ENCODE measurements at places on chromosomes 3 and 15.

GRCh38 chr3:64369390-64369789 is 144.1 kb upstream of the PRICKLE2 start:
- DNase-seq = no peak

- no peak for DNase-seq
Observed at GRCh38 chr3:111035902-111036301, 35.7 kb upstream of the NECTIN3 start.

DNA sequence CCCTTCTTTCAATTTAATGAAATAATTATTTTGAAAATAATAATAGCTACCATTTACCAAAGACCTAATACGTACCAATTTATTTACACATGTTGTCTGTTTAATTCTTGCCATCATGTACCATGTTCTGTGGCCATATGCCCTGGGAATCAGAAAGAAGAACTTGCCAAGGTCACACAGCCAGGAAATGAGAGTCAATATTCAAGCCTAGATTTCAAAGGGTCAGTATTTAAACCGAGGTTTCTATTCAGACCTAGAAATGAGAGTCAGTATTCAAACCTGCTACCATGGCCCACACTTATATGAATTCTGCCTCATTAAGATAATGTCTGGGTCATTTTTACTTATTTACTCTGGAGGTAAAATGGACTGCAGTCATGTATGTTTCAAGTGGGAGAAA is 103.6 kb upstream of the TBL1XR1 start:
- DNase-seq = no peak

GRCh38 chr3:8385848-8386620 is 115.6 kb upstream of the LMCD1 start:
- no peak for DNase-seq

All from activated CD4-positive, alpha-beta T cell treated with anti-CD3 and anti-CD28 coated beads for 4 hours (primary cell).